GM23338 (cell line): ENCODE measurements at places on chromosomes 2 and 18. TPM values are rescaled to one million over a fixed set of nuclear protein-coding genes. Genes with fewer than 3 reads are reported as not detected.

DNA sequence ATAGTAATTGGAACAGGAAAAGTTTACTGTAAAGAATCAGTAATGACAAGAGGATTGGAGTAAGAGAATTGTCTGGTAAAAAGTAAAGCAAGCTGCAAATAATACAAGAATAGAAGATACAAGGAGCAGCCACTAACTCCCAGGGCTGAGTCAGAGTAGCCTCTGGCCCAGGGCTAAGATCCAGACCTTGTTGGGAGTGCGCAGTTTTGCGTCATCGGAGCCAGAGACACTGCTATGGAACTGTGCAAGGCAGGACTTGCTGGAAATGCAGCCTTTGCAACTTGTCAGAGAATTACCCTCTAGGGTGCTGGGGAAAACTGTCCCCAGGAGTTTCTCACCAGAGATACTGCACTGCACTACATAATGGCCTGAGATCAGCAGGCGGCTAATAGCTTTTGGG, 135.2 kb downstream of the NYAP2 start:
- DNase-seq, result no peak
- no peaks in the 10 kb centered on the region for H3K36me3 ChIP-seq
- no peaks in the 10 kb centered on the region for H3K27me3 ChIP-seq

GRCh38 chr2:131037398-131038257, 55.6 kb downstream of the FAM168B start:
- H3K27me3 ChIP-seq, result peaks cover 29% of the 10 kb centered on the region
- DNase-seq, result no peak
- no peak overlapping the region for H3K4me3 ChIP-seq
- no peaks in the 10 kb centered on the region for H3K36me3 ChIP-seq
- H3K27ac ChIP-seq, result no peak overlapping the region

GRCh38 chr18:75714766-75715165, 287.3 kb upstream of the SMIM21 start:
- H3K4me3 ChIP-seq, result no peak overlapping the region
- H3K36me3 ChIP-seq, result no peaks in the 10 kb centered on the region
- no peaks in the 10 kb centered on the region for H3K27me3 ChIP-seq
- no peak overlapping the region for H3K27ac ChIP-seq
- no peak for DNase-seq

DNA sequence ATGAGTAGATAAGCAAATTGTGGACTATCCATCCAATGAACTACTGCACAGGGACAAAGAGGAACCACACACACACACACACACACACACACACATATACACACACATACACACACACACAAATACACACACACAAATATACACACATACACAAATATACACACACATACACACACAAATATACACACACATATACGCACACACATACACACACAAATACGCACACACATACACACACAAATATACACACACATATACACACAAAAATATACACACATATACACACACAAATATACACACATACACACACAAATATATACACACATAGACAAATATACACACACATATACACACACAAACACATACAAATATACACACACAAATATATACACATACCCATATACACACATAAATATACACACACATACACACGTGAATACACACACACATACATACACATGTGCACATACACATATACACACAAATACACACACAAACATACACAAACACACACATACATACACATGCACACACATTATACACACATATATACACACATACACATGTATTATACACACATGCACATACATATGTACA, 19.8 kb upstream of the EFHD1 start:
- H3K4me3 ChIP-seq, result no peak overlapping the region
- H3K27me3 ChIP-seq, result no peaks in the 10 kb centered on the region
- H3K36me3 ChIP-seq, result no peaks in the 10 kb centered on the region
- DNase-seq, result no peak
- H3K27ac ChIP-seq, result no peak overlapping the region

Gene DNAJC5G
- total RNA-seq, result 0.39 and 0.59 TPM in 2 replicates
